ENCODE measurements at places on chromosomes 16 and 17. TPM values are rescaled to one million over a fixed set of nuclear protein-coding genes. Genes with fewer than 3 reads are reported as not detected.

TLCD3B gene
- total RNA-seq = 0.32 TPM

CCDC200 gene
- not detected for total RNA-seq

PRDM7 gene
- not detected for total RNA-seq

GRN gene
- total RNA-seq = 276 TPM

KRT40 gene
- total RNA-seq = not detected

SULT1A1 gene
- 0.32 TPM for total RNA-seq

All from epithelial cell of umbilical artery (primary cell).